Smooth muscle cell of trachea (primary cell): ENCODE measurements at places on chromosomes 11 and 22. TPM values are rescaled to one million over a fixed set of nuclear protein-coding genes. Genes with fewer than 3 reads are reported as not detected.

The RPS6KA4 gene
- 45.8 and 49.0 TPM in 2 replicates for total RNA-seq

The LRRN4CL gene
- total RNA-seq = 68.9 and 89.6 TPM in 2 replicates

The IGSF9B gene
- total RNA-seq = 0.15 and 0.66 TPM in 2 replicates

The DEFB131B gene
- total RNA-seq = not detected in 2 replicates

The RHOG gene
- total RNA-seq = 17.5 and 21.7 TPM in 2 replicates

The TMEM123 gene
- total RNA-seq = 95.8 and 112 TPM in 2 replicates

The FOXRED2 gene
- 9.2 and 9.9 TPM in 2 replicates for total RNA-seq

The TUBA8 gene
- total RNA-seq = 0.66 TPM in 1 of 2 replicates, not detected in the other

The HTR3A gene
- not detected in 2 replicates for total RNA-seq

The SERPIND1 gene
- total RNA-seq = 0.17 TPM in 1 of 2 replicates, not detected in the other

The PCNX3 gene
- 22.7 and 30.8 TPM in 2 replicates for total RNA-seq

The TRIM29 gene
- 0.17 TPM in 1 of 2 replicates, not detected in the other for total RNA-seq

The FXYD2 gene
- 0.33 and 0.44 TPM in 2 replicates for total RNA-seq

The CYB5R2 gene
- total RNA-seq = 13.6 and 20.4 TPM in 2 replicates

The C22orf31 gene
- 0.15 TPM in 1 of 2 replicates, not detected in the other for total RNA-seq

The MOV10L1 gene
- 1.0 and 1.3 TPM in 2 replicates for total RNA-seq
